ENCODE measurements at places on chromosomes 2 and 18. TPM values are rescaled to one million over a fixed set of nuclear protein-coding genes. Genes with fewer than 3 reads are reported as not detected.

Gene CD28
- total RNA-seq: not detected

Gene GLI2
- under 0.01 TPM for total RNA-seq

Gene NFU1
- 36.3 TPM for total RNA-seq

Gene EDAR
- total RNA-seq: not detected

Gene IL36G
- total RNA-seq: not detected

Gene FOXI3
- not detected for total RNA-seq
